ENCODE measurements at places on chromosomes 11 and 22.

DNA sequence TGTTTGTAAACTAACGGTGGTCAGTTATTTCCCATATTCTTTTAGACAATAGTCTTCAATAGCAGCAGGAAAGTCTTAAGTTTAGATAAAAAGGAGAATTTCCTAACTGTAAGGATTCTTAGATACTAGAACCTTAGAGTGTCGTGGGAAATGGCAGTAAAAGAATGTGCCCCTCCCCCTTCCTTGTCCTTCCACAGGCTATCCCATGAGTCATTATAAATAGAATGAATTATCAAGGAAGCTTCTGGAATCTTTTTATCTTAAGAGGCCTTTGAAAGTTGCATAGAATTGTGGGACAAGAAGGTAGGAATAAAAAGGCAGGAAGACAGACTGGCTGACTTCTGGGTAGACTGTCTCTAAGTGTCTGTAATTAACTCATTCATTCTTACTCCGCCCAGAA lies 165.2 kb upstream of the TBCEL start:
- DNase-seq = no peak

DNA sequence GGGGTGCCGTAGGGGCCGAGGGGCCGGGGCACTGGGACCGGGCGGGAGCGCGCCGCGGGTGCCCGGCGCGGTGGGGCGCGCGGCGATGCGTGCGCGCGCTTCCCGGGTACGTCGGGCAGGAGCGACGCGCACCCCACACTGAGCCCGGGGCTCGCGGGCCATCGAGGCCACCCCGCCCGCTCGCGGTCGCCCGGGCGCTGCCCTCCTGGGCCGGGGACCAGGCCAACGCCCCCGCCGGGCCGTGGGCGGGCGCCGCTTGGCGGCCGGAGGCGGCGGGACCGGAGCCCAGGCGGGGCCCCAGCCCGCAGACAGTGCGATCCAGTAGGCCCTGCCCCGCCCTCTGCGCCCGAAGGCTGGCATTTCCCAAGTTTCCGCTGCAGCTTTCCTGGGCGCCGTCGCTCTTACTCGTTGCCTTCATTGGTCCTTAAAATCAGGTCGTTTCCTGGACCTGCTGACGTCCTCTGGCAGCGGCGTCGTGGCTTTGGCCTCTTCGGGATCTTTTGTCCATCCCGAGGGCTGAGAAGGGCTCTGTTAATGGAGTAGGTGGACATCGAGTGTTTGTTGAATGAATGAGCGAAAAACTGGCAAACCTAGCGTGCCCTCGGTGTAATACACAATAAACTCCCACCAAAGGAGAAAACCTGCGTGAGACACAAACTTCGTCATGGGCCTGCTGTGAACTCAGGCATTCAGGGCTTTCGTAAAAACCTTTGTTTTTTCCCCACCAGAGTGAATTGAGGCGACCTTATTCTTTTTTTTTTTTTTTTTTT lies 638 bp downstream of the PARVA start:
- peak; percentile 32 for DNase-seq

- no peak for DNase-seq
These were observed 6.8 kb downstream of the SC5D start for GRCh38 chr11:121299417-121299816.

- DNase-seq = no peak
These were observed 341 bp downstream of the NAALADL1 start for GRCh38 chr11:65058012-65058411.

GRCh38 chr11:82577246-82577645 lies 156.4 kb downstream of the FAM181B start:
- no peak for DNase-seq

DNA sequence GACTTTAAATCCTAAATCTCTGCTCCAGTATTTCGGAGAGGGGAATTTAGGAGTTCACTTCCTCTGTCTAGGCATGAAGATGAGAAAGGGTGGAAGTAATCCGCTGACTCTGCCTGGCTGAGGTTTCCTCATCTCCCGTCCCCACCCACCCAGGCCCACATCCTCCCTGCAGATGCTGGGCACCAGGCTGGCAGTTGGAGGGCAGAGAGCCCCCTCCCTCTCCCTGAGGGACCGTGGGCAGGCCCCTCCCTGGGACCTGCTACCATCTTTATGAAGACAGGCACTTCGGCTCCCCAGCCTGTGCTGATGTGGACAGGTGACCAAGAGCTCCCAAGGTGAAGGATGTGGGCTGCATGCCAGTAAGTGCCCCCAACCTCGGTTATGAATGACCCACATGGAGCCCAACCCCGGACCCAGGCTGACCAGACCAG lies 6.7 kb downstream of the CASTOR1 start:
- DNase-seq = peak; percentile 31

DNA sequence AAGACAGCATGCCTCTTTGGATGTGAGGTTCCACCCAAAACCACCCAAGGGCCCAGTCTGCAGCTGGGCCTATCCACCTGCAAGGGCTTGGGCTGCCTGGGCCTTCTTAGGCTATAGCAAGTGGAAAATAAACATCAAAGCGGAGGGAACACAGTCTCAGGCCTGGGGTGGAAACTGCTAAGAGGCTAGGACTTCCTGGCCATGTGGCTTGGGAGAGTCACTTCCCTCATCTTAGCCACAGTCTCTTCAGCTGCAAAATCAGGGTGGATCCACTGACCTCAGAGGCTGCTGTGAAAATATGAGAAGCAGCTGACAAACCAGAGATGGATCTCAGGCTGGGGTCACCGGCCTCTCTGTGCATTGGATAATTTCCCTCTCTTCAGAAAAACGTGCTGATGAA lies 30.6 kb upstream of the TFIP11 start:
- peak; percentile 41 for DNase-seq

DNA sequence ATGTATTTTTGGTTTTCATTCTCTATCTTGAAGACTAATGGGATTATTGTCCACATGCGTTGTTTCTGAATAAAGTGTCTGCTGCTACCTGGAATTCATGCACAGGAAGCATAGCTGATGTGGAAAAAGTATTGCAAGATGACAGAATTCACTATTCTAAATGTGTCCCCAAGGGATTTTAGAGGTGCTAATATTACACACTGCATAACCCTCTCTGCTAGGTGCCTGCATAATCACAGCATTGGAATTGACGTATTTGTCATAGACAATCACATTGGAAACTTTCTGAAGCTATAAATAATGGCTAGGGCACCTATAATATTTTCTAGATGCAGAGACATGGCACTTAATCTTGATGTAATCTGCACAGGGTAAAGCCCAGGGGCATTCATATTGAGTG lies 496.1 kb downstream of the JRKL start:
- no peak for DNase-seq

DNA sequence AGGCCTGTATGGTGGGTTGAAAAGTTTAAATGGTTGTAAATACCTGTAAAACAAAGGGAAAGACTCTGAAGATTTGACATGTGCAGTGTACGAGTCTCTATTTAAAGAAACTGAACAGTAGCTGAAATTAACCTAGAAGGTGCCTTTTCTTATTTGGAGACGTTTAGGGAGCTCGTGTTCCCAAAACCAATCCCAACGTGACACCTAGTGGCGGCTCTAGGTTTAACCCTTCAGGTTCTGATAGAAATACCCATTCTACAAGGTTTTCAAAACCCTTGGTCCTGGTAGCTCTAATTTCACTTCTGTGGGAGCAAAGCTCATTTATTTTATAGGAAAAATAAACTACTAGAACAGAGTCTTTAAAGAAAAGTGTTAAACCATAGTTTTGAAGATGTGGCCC lies 258.3 kb downstream of the LRRC4C start:
- no peak for DNase-seq
